Amniotic stem cell (primary cell): ENCODE measurements at places on chromosomes 7 and 10.

DNA sequence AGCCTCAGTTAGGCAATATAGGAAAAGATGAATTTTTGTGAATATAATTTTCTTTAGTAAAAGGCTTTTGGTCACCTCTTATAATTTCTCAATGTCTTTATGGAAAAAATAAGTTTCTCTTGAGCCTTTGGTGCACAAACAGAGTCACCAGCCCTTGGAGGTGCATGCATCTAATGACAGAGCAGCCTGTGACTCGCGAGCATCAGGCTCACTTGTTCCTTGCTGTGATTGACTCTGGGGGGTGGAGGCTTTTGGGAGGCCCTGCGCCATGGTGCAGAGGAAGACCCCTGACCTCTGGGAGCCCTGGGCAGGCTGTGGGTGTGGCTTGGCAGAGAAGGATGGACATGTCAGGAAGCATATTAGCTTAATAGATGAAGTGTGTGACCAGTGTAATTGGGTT is 60.2 kb downstream of the FIGNL1 start:
- DNase-seq, result no peak

GRCh38 chr10:29874606-29875269 is 184.6 kb downstream of the JCAD start:
- DNase-seq, result no peak

DNA sequence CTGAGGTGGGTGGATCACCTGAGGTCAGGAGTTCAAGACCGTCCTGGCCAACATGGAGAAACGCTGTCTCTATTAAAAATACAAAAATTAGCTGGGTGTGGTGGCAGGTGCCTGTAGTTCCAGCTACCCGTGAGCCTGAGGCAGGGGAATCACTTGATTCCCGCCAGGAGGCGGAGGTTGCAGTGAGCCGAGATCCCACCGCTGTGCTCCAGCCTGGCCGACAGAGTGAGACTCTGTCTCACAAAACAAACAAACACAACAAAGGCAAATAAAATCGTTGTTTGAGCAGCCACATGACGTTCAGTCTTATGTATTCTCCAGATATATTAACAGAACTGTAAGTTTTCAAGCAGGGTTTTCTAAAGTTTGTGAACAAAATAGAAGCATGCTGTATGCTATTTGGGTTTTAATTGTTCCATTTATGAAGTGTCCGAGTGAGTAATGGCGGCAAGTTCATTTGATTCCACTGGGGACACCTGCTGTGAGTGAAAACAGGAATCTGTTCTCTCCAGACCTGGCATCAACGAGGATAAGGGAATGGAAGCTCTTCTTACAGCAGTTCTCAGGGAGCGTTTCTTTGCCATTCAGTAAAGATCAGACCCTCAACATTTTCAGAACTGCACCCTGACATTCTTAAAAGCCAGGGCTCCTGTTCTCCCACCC is 122.5 kb upstream of the PITRM1 start:
- no peak for DNase-seq

DNA sequence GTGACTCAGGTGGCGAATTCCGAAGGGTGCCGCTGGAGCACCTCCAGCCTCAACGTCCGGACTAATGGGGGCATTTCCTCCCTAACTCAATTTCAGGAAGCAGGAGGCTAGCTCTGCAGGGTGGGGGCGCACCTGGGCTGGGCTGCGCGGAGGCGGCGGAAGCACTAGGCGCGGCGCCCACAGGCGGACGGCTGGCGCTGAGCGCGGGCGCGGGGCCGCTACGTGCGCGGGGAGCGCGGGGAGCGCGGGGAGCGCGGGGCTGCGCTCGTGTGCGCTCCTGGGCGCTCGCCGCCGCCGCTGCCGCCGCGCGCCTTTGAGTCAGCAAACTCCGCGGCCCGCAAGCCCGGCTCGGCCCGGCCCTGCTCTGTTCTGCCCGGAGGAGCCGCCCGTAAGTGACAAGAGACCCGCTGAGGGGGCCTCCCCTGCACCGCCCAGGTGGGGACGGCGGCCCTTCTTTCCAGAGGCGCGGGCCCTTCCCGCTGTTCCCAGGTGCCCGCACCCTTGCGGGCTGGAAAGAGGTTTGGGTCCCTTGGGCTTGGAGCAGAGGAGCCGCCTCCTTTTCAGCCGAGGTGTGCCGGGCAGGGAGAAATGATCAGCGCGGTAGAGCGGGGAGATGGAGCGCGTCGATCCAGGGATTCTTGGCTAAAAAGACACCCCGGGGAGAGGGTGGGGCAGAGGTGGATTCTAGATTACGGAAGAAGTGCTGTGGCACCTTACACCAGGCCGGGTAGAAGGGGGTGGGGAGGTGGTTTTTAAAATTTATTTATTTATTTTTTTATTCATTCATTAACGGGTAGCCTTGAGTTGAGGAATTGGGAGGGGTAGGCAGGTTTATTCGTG is at the start of gene SNX10:
SNX10 (plus strand) TSS at position 164 of the 840 bp plus-strand sequence. CDS start 54,581 bp downstream, outside the sequence.
- no peak for DNase-seq

GRCh38 chr10:103678178-103678526 is 177.2 kb downstream of the SH3PXD2A start:
- DNase-seq, result peak; percentile 87

GRCh38 chr7:155603205-155603857 is 41.1 kb upstream of the RBM33 start:
- DNase-seq, result no peak

DNA sequence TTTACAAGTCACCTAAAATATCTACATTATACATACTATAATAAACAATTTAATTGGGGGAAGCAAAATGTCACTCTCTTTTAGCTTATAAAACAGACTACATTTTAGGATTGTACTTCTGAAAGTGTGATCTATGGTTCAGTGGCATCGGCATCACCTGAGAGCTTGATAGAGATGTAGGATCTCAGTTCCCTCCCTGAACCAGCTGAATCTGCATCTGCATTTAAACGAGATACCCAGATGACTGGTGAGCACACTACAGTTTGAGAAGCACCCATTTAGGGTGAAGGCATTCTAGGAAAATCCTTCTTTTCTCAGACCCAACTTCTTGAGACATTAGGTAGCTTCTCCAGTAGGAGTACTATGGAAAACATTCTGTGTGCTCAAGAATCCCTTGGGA is 21.5 kb upstream of the SDHAF3 start:
- DNase-seq, result no peak

GRCh38 chr10:35007858-35008301 is 82.3 kb downstream of the CUL2 start:
- no peak for DNase-seq

- DNase-seq, result no peak
These were observed 50.7 kb downstream of the AKR1D1 start for GRCh38 chr7:138126928-138127327.

GRCh38 chr10:132145521-132146185 is 41.1 kb upstream of the DPYSL4 start:
- DNase-seq, result no peak

DNA sequence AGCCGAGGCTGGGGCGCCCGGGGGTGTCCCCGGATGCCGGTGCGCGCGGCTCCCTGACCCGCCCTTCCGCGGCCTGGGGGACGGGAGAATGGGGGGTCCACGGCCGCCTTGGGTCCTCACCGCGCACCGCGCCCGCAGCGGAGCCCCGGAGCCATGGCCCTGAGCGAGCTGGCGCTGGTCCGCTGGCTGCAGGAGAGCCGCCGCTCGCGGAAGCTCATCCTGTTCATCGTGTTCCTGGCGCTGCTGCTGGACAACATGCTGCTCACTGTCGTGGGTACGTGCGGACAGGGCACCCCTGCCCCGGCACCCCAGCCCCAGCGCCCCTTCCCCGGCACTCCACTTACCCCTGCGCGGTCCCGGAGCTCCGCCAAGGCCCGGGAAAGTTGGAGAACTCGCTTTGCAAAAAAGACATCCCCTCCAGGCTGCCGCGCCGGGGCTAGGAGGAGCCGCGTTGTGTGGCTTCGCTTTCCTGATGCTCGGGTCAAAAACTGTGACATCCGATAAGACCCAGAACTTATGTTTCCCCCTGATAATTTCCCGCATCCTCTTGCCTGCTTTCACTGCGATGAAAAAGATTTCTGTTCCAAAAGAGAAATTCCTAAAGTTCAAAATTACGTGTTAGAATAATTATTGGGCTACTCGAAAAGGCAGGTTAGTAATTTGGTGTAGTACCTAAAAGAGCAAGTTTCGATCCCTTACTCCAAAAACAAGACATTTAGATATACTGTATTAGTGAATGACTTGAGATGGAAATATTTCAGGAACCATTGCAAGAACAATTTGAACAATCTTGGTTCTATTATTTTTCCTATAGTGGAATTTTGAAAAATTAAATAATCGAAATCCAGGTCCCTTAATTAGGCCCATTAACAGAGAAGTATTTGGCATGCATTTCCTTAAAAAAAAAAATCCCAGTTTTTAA is 888 bp downstream of the SLC18A2 start:
- no peak for DNase-seq

- DNase-seq, result no peak
These were observed 31.7 kb downstream of the DYNC1I1 start for GRCh38 chr7:95804052-95804451.

GRCh38 chr10:98039690-98040381 is 9.4 kb upstream of the CRTAC1 start:
- no peak for DNase-seq

GRCh38 chr7:92255308-92255707 is 9.5 kb downstream of the ANKIB1 start:
- DNase-seq, result no peak

GRCh38 chr7:75995052-75995471 is 667 bp upstream of the TMEM120A start:
- DNase-seq, result no peak

DNA sequence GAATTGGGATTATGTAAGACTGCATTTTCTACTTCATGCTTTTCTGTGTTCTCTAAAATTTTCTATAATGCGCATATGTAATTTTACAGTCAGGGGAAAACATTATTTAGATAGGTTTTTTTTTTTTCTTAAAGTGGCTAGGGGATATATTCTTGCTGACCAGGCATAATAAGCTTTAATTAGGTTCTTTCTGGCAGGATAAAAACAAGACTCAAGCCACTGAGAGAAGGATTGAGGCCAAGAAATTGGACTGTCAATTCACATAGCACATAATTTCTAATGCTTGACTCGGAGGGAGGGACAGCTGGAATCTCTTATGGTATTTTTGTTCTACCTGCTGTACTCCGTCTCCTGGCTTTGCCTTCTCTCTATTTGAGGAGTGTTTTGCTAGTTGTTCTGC is 119.8 kb upstream of the NPVF start:
- DNase-seq, result no peak
